Liver (tissue), 10 donors: ENCODE measurements at places on chromosomes 16 and 17. TPM values are rescaled to one million over a fixed set of nuclear protein-coding genes. Genes with fewer than 3 reads are reported as not detected.

The CHST4 gene
- total RNA-seq, result 14.3 TPM

The FBXW10B gene
- not detected for total RNA-seq

The KRTAP29-1 gene
- total RNA-seq, result not detected

The CCL7 gene
- total RNA-seq, result not detected

The KCNH4 gene
- total RNA-seq, result not detected

The TEKT1 gene
- total RNA-seq, result not detected

The RSL1D1 gene
- total RNA-seq, result 59.7 TPM

The ATP2C2 gene
- 0.17 TPM for total RNA-seq

The SLC16A13 gene
- 2.3 TPM for total RNA-seq

The KNOP1 gene
- total RNA-seq, result 5.4 TPM

The ADAP2 gene
- 18.6 TPM for total RNA-seq

The PLEKHM1 gene
- 15.8 TPM for total RNA-seq

The TENT4B gene
- total RNA-seq, result 7.5 TPM

The TUFM gene
- 90.4 TPM for total RNA-seq

The MILR1 gene
- total RNA-seq, result 2.5 TPM

The RASL10B gene
- 0.42 TPM for total RNA-seq

The LAT gene
- total RNA-seq, result 2.3 TPM

The SLC12A3 gene
- total RNA-seq, result 0.09 TPM

The SECTM1 gene
- 14.2 TPM for total RNA-seq

The ITGB4 gene
- total RNA-seq, result 1.2 TPM

The ZDHHC1 gene
- total RNA-seq, result 1.6 TPM

The SULT1A4 gene
- total RNA-seq, result 5.5 TPM

The DNAI2 gene
- not detected for total RNA-seq

The TNS4 gene
- 0.08 TPM for total RNA-seq

The PHOSPHO1 gene
- total RNA-seq, result 99.4 TPM

The WNK4 gene
- 7.5 TPM for total RNA-seq

The CCL4 gene
- 1.7 TPM for total RNA-seq

The TVP23C gene
- 8.8 TPM for total RNA-seq

The CDH13 gene
- 0.75 TPM for total RNA-seq

The LDAF1 gene
- 2.4 TPM for total RNA-seq

The ANKRD40CL gene
- not detected for total RNA-seq
